Stromal cell of bone marrow (primary cell): ENCODE measurements at places on chromosomes 16 and 17.
A peak's percentile ranks its signal among the peaks of the same experiment; 100 is the strongest.

- no peak for DNase-seq
Observed at GRCh38 chr16:88877564-88878289, 11.3 kb upstream of the PABPN1L start.

DNA sequence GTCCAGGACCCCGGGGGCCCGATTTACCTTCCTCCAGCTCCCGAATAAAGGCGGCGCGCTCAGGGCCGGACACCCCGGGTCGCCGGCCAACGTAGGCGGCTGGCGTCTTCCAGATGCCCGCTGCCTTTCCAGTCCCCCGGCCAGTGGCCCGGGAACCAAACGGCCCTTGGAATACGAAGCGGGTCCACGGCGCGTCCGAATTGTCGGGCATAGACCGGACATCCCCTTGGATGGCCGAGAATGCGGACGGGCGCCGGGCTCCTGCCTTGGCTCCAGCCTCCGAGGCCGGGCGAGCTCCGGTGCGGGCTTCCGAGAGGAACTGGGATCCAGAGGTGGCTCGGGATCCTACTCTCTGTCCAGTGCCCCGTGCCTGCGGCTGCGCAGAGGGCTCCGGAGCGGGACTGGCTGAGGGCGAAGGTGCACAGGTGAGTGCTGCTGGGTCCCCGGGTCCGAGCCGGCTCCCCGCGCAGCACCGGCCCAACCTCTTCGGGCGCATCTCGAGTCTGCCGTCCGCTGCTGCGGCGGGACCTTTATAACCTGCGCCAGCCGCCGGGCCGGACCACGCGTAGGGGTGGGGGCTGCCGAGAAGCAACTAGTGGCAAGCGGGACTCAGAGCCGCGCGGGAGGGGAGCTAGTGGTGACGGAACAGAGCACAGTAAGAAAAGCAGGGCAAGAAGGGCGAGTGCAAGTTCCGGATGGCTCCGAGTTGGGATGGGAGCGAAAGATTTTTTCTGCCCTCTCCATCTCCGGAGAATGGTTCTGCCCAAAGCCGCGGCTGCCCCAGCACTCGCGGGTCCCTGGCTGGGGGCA lies at the start of gene HAP1:
Gene HAP1 (minus strand): TSS at position 505 of the 810 bp plus-strand sequence. CDS start 9 bp downstream, at position 496.
- no peak for DNase-seq

- DNase-seq, result peak; percentile 12
Observed at GRCh38 chr16:74186561-74186971, 110.0 kb upstream of the PSMD7 start.

DNA sequence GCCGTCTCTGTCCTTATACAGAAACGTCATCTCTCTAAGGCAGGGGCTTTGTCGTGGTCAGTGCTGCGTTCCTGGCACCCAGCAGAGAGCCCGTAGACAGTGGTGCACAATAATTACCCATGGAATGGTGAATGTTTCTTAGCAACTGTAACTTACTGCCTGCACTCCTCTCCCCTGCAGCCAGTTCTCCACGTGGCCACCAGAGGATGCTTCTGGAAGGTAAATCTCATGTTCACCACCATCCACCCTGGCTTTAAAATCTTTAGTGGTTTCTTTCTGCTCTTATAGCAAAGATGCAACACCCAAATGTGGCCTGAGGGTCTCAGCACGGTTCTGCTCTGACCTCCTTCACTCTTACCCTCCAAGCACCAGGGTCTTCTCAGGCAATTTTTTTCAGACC lies 150.8 kb downstream of the GRIN2A start:
- no peak for DNase-seq

DNA sequence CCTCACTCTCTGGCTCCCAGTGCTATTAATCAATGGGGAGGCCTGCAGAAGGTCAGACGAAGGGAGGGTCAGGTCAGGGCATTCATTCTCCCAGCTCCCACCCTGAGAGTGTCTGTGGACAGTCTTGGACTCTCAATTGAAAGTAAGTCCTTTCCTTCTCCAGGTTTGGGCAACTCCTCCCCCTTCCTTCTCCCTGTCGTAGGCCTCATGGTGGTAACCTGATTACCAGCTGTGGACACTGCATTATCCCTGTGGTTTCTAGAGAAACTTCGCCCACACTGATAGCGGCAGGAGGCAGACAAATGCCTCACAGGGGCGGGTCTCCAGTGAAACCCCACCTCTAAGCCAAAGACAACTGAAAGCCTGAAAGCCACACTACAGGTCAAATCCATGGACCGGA lies 57.7 kb upstream of the SLC25A19 start:
- DNase-seq, result no peak

DNA sequence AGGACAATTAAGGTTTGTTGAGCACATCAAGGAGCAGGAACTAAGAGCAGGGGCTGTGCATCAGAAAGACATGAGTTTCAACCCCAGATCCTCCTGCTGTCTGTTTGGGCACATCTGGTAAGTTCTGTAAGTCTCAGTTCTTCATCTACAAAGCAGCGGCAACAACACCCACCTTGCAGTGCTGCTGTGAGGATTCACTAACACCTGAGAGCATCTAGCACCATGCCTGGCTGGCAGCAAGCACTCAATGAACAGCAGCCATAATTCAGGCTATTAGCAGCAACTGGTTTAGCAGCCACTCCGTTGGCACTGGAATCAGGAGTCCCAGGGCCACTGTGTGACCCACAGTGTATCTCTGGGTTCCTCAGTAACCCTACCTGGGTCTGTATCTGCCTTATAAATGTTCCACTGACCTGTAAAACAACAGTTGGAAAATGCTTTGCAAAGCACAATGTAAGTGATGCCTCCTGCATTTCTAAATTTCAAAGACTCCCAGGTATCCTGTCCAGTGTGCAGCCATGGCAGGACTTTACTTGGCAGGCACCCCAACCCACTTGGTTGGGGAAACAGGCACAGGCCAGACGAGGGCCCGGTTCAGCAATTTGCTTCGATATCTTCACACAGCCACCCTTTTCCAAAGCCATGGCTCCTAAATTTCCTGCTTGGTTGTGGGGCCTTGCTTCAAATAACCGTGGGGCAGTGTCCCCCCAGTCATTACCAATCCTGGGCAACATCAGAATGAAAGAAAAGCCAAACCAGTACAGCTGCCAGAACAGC lies 4.2 kb downstream of the ST3GAL2 start:
- no peak for DNase-seq
